Stimulated activated CD8-positive, alpha-beta memory T cell treated with anti-CD3 and anti-CD28 coated beads, Interleukin-7, amount 100 ng/mL, for 4 hours (primary cell): ENCODE measurements at places on chromosomes 11 and 22.

GRCh38 chr11:103671143-103671651 lies 365.2 kb upstream of the DDI1 start:
- no peak for DNase-seq

DNA sequence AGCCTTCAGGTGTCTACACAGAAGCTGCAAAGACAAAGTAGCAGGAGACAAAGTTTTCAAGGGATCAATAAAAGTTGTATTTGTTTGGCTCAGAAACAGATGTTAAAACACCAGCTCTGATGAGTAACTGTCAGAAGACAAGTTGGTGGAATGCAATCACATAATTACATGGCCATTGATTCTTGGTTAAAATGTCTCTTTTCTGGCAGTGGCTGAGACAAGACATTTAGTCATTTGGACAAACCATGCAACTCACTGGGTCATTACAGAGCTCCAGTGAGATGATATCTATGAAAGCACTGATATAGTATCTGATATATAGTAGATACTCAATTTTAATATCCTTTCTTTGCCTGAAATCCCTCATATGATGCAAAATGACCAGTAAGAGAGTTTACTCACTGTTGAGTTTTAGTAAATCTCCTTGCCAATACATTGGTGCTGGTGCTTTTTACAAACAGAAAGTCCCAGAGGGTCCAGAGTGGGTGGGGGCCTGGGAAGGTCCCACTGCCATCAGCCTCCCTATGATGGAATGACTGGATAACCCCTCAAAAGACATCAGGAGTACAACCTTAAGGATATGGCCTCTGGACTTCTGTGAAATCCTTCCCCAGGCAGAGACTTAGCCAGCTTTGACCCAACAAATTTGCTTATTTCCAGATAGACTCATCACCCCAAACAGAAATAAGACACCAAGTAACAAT lies 95.0 kb downstream of the SLC1A2 start:
- DNase-seq: no peak

GRCh38 chr11:60918939-60919265 lies 4.9 kb downstream of the TMEM109 start:
- DNase-seq: no peak

- no peak for DNase-seq
Measured at GRCh38 chr11:72379384-72380131, 54.8 kb downstream of the CLPB start.

DNA sequence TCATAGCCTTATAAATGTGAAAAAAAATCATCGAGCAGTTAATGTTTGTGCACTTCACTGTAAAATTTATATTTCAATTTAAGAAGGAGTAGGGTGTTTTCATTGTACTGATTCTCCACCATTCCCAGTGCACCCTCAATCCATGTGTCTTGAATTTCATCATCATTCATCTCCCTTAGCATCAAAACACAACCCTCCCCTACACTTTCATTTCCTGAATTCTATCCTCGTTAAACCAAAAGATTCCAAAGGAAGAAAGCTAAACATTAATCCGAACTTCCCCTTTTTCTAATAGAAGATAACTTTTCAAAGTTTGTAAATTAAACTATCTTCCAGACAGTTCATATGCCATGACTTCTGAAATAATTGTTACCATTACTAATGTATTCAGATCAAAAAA lies 34.1 kb upstream of the OR8B8 start:
- DNase-seq: no peak

- DNase-seq: peak; percentile 63
Measured at GRCh38 chr11:830295-831117, 2.2 kb upstream of the CD151 start.

GRCh38 chr11:70628855-70629844 lies 230.8 kb downstream of the CTTN start:
- DNase-seq: no peak

DNA sequence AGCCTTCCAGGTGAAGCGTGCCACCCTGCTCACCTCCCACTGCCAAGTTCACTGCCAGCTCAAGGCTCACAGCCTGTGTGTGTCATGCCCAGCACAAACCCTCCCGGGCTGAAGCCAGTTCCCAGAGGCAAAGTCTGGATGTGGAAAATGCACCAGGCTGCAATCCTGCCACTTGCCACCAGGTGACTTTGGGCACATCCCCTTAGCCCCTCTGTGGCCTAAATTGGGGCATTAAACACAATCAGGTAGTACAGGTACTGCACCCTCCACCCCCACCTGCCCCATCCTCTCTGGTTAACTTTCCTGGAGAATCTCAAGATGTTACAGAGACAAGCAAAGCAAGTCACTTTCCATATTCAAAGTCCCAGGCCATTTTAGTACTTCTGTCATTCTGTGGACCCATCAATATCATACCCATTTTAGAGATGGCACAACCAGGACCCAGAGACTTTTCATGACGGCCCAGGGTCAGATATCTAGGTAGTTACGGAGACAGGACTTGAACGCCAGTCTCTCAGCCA lies 1.8 kb upstream of the RASD2 start:
- DNase-seq: no peak

DNA sequence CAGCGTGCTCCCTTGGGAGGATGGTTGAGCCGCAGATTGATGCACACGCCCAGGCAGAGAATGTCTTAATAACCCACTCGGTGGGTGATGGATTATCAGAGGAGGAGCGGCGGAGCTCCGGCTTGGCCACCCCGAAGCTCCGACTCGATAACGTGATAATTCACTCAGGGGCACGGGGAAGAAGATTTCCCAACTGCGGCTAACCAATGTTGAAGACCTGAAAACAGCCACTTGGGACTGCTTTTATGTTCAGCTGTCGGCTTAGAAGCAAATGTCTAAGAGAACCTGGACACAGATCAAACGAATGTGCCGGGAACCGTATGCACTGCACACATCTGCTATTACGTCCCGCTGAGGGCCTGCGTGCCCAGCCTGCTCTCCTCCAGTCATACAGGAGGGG lies 206.8 kb upstream of the CADM1 start:
- DNase-seq: no peak

- DNase-seq: no peak
Measured at GRCh38 chr11:128546916-128547315, 40.4 kb downstream of the ETS1 start.

DNA sequence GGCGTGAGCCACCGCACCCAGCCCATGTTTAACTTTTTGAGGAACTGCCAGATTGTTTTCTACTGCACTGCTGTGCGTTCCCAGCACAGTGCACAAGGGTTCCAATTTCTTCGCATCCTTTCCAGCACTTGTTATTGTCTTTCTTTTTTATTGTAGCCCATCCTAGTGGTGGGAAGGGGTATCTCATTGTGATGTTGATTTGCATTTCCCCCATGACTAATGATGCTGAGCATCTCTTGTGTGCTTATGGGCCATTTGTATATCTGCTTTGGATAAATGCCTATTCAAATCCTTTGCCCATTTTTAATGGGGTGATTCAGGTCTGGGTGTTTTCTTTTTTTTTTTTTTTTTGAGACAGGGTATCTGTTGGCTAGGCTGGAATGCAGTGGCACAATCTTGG lies 36.6 kb upstream of the SYT7 start:
- DNase-seq: no peak

GRCh38 chr11:126156814-126157213 lies 54.6 kb downstream of the RPUSD4 start:
- DNase-seq: no peak

GRCh38 chr11:11335043-11335442 lies 18.0 kb downstream of the CSNK2A3 start:
- DNase-seq: no peak

GRCh38 chr11:95584180-95584579 lies 205.4 kb downstream of the FAM76B start:
- no peak for DNase-seq
